ENCODE measurements at places on chromosomes 4 and X.
A peak's percentile ranks its signal among the peaks of the same experiment; 100 is the strongest.

DNA sequence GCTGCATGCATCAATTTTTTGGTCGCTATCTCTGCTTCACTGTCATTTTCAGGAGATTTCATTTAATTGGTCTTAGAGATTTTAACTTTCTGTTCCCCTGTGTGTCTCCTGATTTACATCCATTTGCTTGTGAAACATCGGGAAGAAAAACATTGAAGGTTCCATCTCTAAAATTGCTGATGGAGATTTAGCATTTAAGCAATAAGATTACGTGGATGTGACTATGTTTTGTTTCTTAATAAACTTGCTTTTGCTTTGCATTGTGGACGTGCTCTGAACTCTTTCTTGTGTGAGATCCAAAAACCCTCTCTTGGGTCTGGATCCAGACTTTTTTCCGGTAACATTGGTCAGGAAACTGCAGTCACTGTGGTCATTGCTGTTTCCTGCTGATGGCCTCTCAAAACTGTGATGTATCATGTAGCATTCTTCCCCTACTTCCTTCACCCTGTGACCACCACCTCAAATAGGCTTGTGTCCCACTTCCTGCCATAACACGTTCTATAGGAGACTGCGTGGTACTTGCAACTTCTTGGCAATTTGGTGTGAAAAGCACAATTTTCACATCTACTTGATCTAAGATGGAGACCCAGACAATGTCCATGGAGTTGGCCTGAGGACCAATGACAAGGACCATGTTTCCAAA lies 4.9 kb downstream of the CXCL2 start:
- peaks cover 5% of the 10 kb centered on the region for H3K4me1 ChIP-seq
- H3K27ac ChIP-seq, result no peak overlapping the region
- DNase-seq, result no peak

DNA sequence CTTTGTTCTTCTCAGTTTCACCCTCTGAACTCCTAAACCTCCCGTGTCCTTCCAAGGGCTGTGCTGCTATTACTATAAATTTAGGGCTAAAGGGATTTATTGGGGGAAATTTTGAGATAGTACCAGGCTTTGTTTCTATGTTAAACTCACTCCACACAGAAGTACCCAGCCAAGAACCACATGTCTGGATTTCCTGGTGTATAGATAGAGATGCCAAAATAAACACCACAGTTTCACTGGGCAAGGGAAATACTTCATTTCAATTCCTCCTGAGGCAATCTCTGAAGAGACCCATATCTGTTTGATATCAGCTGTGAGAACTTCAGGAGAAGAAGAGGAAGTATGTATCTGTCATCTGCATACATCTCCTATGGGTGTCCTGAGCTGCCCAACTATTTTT lies 21.7 kb upstream of the CLNK start:
- no peak for DNase-seq
- H3K4me3 ChIP-seq, result no peak overlapping the region
- H3K27me3 ChIP-seq, result no peaks in the 10 kb centered on the region
- H3K36me3 ChIP-seq, result no peaks in the 10 kb centered on the region
- no peaks in the 10 kb centered on the region for H3K4me1 ChIP-seq

DNA sequence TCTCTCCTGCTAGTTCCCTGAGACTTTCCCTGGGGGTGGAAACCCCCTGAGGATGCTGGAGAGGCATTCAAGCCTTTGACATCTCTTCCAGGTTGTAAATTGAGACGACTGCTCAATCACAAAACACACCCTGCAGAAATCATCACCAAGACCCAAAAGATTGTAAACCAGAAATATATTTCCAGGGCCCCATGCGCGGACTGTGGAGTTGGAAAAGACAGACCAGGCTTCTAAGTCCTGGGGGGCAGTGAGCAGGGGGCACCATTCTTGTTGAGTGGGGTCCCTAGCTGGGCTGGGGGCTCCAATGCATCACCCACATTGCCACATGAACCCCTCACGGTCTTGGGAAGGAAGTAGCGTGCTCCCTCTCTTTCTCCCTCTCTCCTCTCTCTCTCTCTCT lies 87.9 kb upstream of the C4orf50 start:
- peaks cover 6% of the 10 kb centered on the region for H3K27me3 ChIP-seq
- H3K36me3 ChIP-seq, result no peaks in the 10 kb centered on the region
- DNase-seq, result no peak

GRCh38 chrX:129769467-129770154 lies 10.1 kb upstream of the SASH3 start:
- no peaks in the 10 kb centered on the region for H3K27me3 ChIP-seq
- H3K36me3 ChIP-seq, result no peaks in the 10 kb centered on the region
- H3K27ac ChIP-seq, result no peak overlapping the region
- H3K4me3 ChIP-seq, result no peak overlapping the region
- no peak for DNase-seq

GRCh38 chr4:140904904-140905303 lies 148.7 kb upstream of the TBC1D9 start:
- H3K27me3 ChIP-seq, result no peaks in the 10 kb centered on the region
- no peak overlapping the region for H3K27ac ChIP-seq
- DNase-seq, result no peak
- no peaks in the 10 kb centered on the region for H3K36me3 ChIP-seq
- no peaks in the 10 kb centered on the region for H3K4me1 ChIP-seq

DNA sequence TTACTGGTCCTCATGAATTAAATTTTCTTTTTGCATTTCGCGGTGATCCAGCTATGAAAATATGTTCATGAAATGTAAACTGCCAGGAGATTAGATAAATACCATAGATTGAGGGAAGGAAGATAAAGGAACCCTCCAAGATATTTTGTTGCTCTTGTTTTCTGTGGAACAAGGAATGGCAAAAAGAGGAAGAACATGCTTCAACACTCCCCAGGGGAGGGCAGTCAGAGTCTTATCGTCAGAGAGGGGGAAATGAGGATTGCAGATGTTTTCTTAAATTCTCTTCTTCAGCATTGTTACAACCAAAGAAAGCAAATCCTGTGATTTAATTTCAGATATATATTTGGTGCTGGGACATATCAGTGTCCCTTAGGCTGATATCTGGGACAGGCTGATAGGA lies 9.5 kb upstream of the SFRP2 start:
- no peak for DNase-seq
- H3K36me3 ChIP-seq, result no peaks in the 10 kb centered on the region
- no peak overlapping the region for H3K27ac ChIP-seq
- no peak overlapping the region for H3K4me3 ChIP-seq
- H3K4me1 ChIP-seq, result no peaks in the 10 kb centered on the region
- no peaks in the 10 kb centered on the region for H3K27me3 ChIP-seq

DNA sequence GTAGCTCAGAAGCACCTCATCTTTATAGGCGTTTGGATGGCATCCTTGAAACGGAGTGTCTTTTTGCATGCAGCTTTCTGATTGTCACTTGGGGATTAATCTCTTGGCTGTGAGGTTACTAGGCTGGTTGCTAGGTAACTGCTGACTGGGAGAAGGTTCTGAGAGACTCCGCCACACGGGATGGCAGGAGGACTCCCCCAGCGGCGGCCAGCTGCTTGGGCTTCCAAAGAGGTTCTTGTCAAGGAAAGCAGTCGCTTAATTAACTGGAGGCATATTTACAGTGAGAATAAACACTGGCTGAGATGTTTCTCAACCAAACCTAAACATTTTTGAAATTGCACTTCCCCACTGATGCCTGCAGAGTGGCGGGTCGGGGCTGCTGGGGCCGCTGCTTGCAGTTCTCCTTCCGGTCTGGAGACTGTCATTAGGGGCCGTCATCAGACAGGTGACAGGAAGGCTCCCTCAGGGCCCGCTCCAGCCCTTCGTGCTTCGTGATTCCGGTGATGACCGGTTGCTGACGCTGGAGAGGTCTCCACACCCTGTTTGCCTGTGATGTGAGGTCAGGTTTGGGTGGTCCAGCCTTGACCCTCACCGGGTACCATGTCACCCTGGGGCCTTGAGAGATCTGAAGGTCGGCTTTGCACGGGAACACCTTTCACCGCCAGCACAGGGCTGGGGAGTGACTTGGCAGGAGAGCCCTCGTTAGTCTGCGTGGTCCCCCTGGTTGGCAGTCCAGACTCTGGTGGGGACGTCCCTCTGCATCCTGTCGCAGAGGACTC lies 9.1 kb downstream of the NSG1 start:
- no peaks in the 10 kb centered on the region for H3K4me1 ChIP-seq
- no peak overlapping the region for H3K27ac ChIP-seq
- DNase-seq, result no peak
- H3K36me3 ChIP-seq, result no peaks in the 10 kb centered on the region
- no peaks in the 10 kb centered on the region for H3K27me3 ChIP-seq

GRCh38 chr4:21757248-21757647 lies 191.3 kb downstream of the KCNIP4 start:
- no peak for DNase-seq
- no peak overlapping the region for H3K27ac ChIP-seq
- no peaks in the 10 kb centered on the region for H3K36me3 ChIP-seq

- peak; percentile 67 for DNase-seq
- peak overlapping the region; percentile 28 for H3K27ac ChIP-seq
- no peaks in the 10 kb centered on the region for H3K4me1 ChIP-seq
- no peaks in the 10 kb centered on the region for H3K27me3 ChIP-seq
- H3K4me3 ChIP-seq, result peak overlapping the region; percentile 29
- H3K36me3 ChIP-seq, result no peaks in the 10 kb centered on the region
Measured at GRCh38 chrX:39688576-39689375, 409.0 kb downstream of the BCOR start.

- no peaks in the 10 kb centered on the region for H3K27me3 ChIP-seq
- DNase-seq, result peak; percentile 36
- no peaks in the 10 kb centered on the region for H3K4me1 ChIP-seq
- no peaks in the 10 kb centered on the region for H3K36me3 ChIP-seq
Measured at GRCh38 chrX:140091125-140091886, 126.0 kb upstream of the CXorf66 start.

DNA sequence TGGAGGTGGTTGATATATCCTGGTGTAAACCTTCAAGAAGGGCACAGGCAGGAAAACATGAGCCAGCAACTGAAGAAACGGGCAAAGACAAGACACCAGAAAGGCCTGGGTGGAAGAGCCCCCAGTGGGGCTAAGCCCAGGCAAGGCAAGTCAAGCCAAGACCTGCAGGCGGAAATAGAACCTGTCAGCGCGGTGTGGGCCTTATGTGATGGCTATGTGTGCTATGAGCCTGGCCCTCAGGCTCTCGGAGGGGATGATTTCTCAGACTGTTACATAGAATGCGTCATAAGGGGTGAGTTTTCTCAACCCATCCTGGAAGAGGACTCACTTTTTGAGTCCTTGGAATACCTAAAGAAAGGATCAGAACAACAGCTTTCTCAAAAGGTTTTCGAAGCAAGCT lies 7.2 kb downstream of the ZFP42 start:
- no peaks in the 10 kb centered on the region for H3K36me3 ChIP-seq

DNA sequence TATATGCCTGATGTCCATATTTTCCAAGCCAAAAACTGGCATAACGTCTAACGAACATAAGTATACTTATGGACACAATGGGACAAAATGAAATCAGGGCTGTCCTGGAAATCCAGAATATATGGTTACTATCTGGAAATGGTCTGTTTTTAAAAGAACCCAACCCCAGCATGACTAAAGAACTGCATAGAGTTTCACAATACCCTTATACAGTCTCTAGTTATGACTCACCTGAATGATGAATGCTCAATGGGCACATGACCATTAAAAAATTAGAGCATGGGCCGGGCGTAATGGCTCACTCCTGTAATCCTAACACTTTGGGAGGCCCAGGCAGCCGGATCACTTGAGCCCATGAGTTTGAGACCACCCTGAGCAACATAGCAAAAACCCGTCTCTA lies 31.8 kb downstream of the AMMECR1 start:
- H3K36me3 ChIP-seq, result no peaks in the 10 kb centered on the region
- no peak overlapping the region for H3K27ac ChIP-seq
- H3K27me3 ChIP-seq, result no peaks in the 10 kb centered on the region
- H3K4me1 ChIP-seq, result peaks cover 4% of the 10 kb centered on the region
- H3K4me3 ChIP-seq, result no peak overlapping the region

DNA sequence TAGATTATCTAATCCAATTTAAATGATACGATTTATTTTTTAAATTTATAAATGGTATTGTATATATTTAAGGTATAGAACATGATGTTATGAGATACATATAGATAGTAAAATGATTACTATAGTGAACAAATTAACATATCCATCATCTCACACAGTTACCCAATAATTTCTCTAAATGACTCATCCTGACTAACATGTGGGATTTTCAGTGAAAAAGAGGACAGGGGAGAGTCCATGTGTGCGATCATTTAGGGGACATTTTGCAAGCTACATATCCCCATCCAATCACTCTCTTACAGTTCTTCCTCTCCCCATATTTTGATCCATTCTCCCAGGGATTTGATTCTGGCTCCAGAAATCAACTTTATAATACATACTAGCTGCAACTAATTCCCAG lies 88.2 kb downstream of the ABCB7 start:
- no peaks in the 10 kb centered on the region for H3K27me3 ChIP-seq
- H3K4me1 ChIP-seq, result no peaks in the 10 kb centered on the region
- no peak overlapping the region for H3K4me3 ChIP-seq

- peak overlapping the region; percentile 52 for H3K27ac ChIP-seq
- H3K4me1 ChIP-seq, result peaks cover 21% of the 10 kb centered on the region
- no peaks in the 10 kb centered on the region for H3K36me3 ChIP-seq
- no peak for DNase-seq
Measured at GRCh38 chrX:134537179-134537955, 77.4 kb downstream of the HPRT1 start.

GRCh38 chr4:116638592-116638991 lies 446.8 kb downstream of the TRAM1L1 start:
- H3K36me3 ChIP-seq, result no peaks in the 10 kb centered on the region
- no peaks in the 10 kb centered on the region for H3K4me1 ChIP-seq
- no peaks in the 10 kb centered on the region for H3K27me3 ChIP-seq
